Activated CD4-positive, alpha-beta memory T cell treated with anti-CD3 and anti-CD28 coated beads for 36 hours (primary cell): ENCODE measurements at places on chromosomes 6 and 20.

- DNase-seq: no peak
Observed at GRCh38 chr20:47727909-47728361, 57.3 kb downstream of the SULF2 start.

DNA sequence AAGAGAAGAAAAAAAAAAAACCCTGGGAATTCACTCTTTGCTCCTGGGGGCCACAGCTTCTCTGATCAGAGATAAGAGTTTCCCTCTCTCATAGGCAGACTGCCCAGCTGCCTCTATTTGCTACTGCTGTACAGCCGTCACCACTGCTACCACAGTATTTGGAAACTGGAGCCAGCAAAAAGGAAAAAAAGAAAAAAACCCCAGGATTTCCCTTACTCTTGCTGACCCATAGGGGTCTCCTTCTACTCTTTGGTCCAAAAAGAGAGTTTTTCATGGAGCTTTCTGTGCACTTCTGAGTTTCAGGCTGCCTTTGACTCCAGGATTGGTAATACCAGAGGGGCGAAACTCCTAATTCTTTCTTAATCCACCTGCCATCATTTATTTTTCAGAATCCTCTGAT lies 89.7 kb downstream of the MDGA1 start:
- no peak for DNase-seq

DNA sequence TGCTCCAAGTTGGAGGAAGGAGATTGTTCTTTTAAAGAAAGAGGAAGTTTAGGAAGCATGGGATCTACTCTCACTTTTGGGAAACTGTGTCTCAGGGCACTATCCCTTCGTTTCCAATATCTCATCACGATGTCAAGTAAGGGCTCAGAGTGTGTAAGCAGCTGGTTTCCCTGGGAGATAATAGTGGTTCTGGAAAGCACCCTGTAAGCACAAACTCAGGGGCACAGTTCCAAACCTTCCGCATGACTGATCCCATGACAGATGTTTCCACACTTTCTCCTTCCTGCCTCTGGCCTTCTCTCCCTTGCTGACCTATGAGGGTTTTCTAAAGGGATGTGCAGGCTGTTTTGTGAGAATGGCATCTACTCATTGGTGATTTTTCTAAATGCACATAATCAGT lies 33.9 kb downstream of the ADTRP start:
- no peak for DNase-seq

- DNase-seq: no peak
Observed at GRCh38 chr6:169271158-169271876, 17.7 kb upstream of the THBS2 start.

GRCh38 chr6:43798688-43799444 lies 28.9 kb downstream of the VEGFA start:
- DNase-seq: peak; percentile 41

GRCh38 chr6:126753606-126754005 lies 364.9 kb upstream of the RSPO3 start:
- DNase-seq: no peak

GRCh38 chr6:50602292-50602691 lies 111.0 kb upstream of the TFAP2D start:
- DNase-seq: no peak

DNA sequence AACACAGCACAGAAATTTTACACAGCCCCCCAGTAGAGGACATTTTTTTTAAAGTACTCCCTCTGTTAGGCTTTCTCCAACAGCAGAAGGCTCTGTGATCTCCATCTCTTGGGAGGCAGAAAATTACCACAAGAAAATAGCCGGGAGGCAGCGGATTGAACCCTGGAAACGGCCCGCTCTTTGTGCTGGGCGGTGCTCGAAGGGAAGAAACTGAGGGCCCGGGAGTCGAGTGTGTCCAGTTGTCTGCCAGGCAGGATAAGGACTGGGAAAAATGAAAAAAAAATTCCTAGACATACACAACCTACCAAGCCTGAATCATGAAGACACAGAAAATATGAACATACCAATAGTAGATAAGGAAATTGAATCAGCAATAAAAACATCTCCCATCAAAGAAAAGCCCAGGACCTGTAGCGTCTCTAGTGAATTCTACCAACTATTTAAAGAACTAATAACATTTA lies 31.5 kb downstream of the POM121L2 start:
- no peak for DNase-seq

DNA sequence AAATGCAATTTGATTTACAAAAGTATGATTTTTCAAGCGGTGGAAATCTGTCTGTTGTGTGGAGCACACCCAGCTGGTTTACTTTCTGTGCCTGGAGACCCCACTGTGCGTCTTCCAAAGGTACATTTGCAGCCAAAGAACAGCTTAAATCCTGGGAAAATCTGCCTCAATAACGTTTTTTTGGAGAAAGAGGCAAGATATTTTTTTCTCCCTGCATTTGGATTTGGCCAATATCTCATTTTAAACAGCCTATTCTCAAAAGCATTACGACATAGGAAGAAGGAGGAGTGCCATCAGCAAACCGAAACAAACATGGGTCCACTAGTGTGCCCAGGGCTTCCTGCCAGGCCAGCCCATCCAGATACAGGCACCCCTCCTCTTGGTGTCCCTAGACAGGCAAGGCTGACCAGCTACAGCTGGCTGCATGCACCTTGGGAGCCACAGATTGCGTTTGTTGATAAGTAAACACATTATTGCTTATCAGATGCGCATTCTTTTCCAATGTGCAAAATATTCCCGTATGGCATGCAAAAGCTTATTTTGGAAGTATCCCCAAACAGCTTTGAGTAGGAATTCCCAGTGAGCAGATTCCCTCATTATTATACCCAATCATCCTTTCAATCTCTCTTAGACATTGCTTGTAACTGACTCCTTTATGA lies 184.5 kb upstream of the MARCKS start:
- no peak for DNase-seq

DNA sequence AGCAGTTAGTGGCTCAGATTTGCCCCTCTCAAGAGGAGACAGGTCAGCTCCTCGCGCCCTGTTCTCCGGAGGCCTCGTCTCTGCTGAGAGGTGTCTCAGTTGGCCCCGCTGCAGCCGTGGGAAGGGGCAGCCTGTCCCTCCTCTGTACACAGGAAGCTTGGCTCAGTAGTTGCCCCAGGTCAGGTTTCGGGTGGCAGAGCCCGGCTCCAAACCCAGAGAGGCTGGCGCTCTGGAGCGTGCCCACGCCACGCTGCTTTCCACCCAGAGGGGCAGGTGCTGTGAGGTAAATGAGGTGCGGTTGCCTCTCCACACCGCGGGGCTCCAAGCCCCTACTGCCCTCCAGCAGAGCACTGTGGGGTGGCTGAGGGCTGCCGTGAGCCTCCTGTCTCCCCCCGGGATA lies 16.0 kb downstream of the DYNLT1 start:
- DNase-seq: peak; percentile 7

DNA sequence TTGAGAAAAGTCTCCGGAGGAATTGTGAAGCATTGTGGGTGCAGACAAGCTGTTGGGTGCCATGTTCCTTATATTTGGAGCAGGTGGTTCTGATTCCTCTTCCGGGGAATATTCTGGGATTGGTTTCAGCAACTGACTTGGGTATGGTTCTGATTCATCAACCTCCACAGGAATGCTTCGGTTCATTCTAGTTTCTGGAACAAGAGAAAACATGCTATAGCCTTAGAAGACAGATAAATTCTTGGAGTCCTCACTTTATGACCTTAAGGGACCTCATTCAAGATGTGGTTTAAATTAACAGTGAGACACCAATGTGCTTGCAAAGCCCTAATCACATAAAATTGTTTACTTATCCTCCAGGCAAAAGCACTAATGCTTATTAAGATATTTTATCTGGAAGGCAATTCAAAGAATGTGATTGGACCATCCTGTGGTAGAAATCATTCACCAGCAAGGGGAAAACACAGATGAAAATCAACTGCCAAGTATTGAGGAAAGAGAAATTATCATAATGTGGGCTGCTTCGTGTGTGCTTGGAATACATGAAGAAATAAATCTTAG lies 13.7 kb downstream of the TRAF3IP2 start:
- no peak for DNase-seq

GRCh38 chr20:44532259-44532980 lies 10.6 kb upstream of the SERINC3 start:
- DNase-seq: no peak

DNA sequence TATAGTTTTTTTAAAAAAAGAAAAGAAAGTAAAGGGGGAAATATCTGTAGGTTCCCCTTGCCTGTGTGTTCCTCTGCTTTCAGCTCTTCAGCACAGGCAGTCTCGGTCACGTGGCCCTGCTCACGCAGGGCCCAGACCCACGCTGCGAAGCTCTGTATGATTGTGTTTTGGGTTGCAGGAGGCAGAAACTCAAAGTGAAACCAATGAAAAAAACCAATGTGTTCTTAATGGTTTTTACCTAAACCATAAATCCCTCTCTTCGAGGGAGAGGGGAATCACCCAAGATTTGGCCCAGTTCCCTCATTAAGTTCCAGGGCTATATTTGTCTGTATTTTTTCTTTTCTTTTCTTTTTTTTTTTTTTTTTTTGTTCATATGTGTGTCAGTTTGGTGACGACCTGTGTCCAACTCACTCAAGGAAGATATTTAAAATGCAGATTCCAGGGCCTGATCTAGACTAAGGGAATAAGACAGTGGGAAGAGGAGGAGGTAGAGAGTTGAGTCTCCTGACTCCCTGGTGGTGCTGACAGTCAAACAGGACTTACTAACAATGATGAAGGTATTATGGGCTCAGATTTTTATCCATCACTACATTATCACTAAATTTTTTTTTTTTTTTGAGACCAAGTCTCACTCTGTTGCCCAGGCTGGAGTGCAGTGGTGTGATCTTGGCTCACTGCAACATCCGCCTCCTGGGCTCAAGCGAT lies 33.8 kb upstream of the RREB1 start:
- peak; percentile 87 for DNase-seq

DNA sequence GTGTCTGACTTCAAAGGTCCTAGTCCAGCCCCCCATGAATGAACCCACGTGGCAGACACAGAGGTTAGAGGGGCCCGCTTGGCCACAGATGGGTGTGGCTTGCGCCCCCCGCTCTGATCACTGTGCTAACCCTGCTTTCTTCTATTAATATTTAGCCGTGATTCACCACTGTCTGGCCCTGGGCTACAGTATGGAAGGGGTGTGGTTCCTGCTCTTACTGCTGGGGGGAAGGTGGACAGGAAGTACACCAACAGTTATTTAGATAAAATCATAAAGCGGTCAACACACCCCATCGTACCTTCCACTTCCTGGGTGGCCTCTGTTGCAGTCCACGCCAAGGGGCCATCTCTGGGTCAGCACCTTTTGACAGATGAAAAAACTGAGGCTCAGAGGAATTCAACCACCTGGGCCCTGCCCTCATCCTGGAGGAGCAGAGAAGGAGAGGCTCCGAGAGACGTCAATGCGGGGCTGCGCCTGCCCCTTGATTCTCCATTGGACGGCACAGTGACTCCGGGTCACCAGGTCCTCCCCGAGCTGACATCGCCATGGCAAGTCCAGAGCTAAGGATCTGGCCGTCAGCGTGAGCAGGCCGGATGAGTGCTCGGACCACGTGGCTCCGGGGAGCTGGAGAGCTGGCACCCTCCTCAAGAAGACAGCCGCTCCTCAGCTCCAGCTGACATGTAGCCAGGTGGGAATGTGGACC lies 206.3 kb downstream of the PREX1 start:
- no peak for DNase-seq

GRCh38 chr6:43803783-43804549 lies 34.0 kb downstream of the VEGFA start:
- DNase-seq: peak; percentile 30

DNA sequence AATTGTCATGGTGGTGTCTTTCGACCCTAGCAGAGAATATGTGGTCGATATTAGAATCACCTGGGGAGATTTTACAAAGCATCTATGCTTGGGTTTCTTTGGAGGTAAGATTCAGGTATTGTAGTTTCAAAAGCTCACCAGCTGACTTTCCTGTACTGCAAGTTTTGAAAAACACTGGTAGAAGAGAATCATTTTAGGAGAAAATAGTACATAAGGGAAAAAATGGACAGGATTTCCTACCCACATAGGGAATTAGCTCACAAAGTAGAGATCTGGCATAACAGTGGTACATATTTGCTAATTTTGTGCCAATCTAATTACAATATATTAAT lies 27.4 kb upstream of the ABT1 start:
- no peak for DNase-seq

DNA sequence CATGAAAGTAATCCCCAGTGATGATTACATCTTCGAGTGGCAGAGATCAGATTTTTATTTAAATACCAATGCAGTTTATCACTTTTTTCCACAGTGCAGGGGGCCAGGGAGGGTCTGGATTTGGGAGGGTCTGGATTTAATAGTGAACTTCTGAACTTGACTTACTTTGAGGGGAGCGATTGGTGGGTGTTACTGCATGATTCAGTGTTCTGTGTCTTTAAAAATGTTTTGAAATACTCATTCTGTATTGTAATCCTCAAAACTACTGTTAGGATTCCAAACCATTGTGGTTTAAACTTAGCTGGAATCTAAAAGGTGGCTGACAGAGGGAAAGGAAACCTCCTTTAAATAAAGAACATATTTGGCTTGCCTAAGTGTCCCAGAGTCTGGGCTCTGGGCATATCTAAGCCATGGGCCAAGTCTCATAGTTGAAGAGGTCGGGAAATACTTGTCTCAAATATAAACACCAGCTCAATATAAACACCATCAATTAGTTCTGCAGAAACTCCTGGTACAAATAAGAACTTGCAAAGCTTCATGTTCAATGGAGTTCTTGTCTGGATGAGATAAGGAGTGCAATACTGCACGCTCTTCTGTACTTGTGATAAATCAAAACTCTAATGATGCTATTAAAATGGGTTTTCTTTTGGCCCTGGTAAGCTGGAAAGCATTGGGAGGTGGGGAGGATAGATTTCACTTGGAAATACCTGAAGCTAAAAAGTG lies 14.4 kb downstream of the JARID2 start:
- DNase-seq: no peak

DNA sequence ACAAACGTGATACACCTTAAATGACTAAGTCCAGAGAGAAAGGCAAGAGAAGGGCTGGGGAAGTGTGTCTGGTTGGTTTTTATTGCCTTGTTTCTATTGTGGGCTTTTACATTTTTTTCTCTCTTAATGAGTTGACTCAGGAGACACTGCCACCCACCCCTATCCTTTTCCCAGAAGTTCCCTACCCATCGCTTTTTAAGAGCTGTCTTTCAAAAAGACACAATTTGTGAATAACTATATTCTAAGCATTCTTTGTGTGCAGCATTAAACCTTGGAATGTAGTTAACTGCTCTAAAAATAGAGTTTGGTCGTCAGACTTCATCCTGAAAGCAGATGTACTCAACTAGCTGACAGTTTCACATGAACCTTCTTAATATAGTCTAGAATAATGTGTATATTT lies 174.9 kb downstream of the ISM1 start:
- no peak for DNase-seq

- DNase-seq: no peak
Observed at GRCh38 chr6:4289770-4290320, 154.5 kb upstream of the ECI2 start.

DNA sequence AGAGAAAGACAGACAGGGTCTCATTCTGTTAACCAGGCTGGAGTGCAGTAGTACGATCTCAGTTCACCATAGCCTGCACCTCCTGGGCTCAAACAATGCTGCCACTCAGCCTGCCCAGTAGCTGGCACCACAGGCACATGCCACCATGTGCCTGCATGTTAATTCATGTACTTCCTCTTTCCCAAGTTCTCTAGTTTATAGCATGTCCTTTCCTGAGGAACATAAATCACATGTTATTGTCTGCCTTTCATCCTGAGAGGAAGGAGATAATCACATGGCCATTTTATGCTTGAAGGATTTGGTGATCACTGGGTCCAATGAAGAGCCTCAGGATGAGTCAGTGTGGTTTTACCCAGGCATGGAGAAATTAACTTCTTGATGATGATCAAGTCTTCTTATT lies 47.9 kb downstream of the COL11A2 start:
- DNase-seq: no peak

- DNase-seq: no peak
Observed at GRCh38 chr6:148503703-148504102, 161.1 kb downstream of the SASH1 start.

- DNase-seq: no peak
Observed at GRCh38 chr20:63525971-63526370, 5.4 kb downstream of the PPDPF start.
